ENCODE measurements at places on chromosomes 5 and 9. TPM values are rescaled to one million over a fixed set of nuclear protein-coding genes. Genes with fewer than 3 reads are reported as not detected.

The LRRC26 gene
- 0.77 TPM for total RNA-seq

The SLC6A19 gene
- total RNA-seq = 22.2 TPM

The IRX1 gene
- total RNA-seq = 24.1 TPM

The SEMA6A gene
- 84.2 TPM for total RNA-seq

The PCDHGA2 gene
- 0.69 TPM for total RNA-seq

The DNAI1 gene
- total RNA-seq = 4.4 TPM

The IGFBPL1 gene
- 26.7 TPM for total RNA-seq

The TRIO gene
- 61.9 TPM for total RNA-seq

The C9orf153 gene
- not detected for total RNA-seq

The SSNA1 gene
- 64.9 TPM for total RNA-seq

The PTGDS gene
- total RNA-seq = 1.7 TPM

The NR5A1 gene
- 0.26 TPM for total RNA-seq

The TAS2R1 gene
- total RNA-seq = not detected

The CARTPT gene
- 0.43 TPM for total RNA-seq

The SCGB3A2 gene
- 1.4 TPM for total RNA-seq

The PCDHGA6 gene
- 0.86 TPM for total RNA-seq

The ABO gene
- 3.7 TPM for total RNA-seq

The HEMGN gene
- total RNA-seq = not detected

The IL33 gene
- 13.3 TPM for total RNA-seq

The ZNF79 gene
- 14.1 TPM for total RNA-seq

The SMIM33 gene
- not detected for total RNA-seq

The PCDHA6 gene
- total RNA-seq = 9.3 TPM

The EGFL7 gene
- total RNA-seq = 20.7 TPM

The DMRTA1 gene
- total RNA-seq = 1.2 TPM

The FAXDC2 gene
- total RNA-seq = 9.3 TPM

The JAKMIP2 gene
- total RNA-seq = 13.8 TPM

The C5orf58 gene
- total RNA-seq = not detected

The PGM5 gene
- 5.8 TPM for total RNA-seq

The EFNA5 gene
- 65.0 TPM for total RNA-seq

The FABP6 gene
- total RNA-seq = 0.85 TPM

The ADAMTS12 gene
- 32.1 TPM for total RNA-seq

The PALM2AKAP2 gene
- 4.2 TPM for total RNA-seq

The CTNND2 gene
- total RNA-seq = 31.5 TPM

The SLC36A2 gene
- not detected for total RNA-seq

The ZNF608 gene
- 37.4 TPM for total RNA-seq

The MTAP gene
- 77.4 TPM for total RNA-seq

The RMRP gene
- 16,039 TPM for total RNA-seq

The STARD4 gene
- 56.6 TPM for total RNA-seq

The PCDHGA11 gene
- total RNA-seq = 2.6 TPM

The C9orf72 gene
- 15.1 TPM for total RNA-seq

The SFXN1 gene
- 84.3 TPM for total RNA-seq

The C5orf46 gene
- not detected for total RNA-seq

The LMBRD2 gene
- 7.9 TPM for total RNA-seq

The NMUR2 gene
- total RNA-seq = 0.80 TPM

The MGAT1 gene
- 74.8 TPM for total RNA-seq

The RASGRF2 gene
- total RNA-seq = 2.1 TPM

The ECSCR gene
- not detected for total RNA-seq

The LRRC19 gene
- total RNA-seq = 0.29 TPM

The MOCS2 gene
- 17.3 TPM for total RNA-seq

The GLDC gene
- 11.8 TPM for total RNA-seq

The SLC25A46 gene
- total RNA-seq = 33.7 TPM

The GADD45G gene
- 10.9 TPM for total RNA-seq

The PRLR gene
- total RNA-seq = 6.7 TPM

The SPINK7 gene
- not detected for total RNA-seq

The DHFR gene
- 24.8 TPM for total RNA-seq

The LECT2 gene
- not detected for total RNA-seq
